Activated T-helper 9 cell treated with anti-CD3 and anti-CD28 coated beads, Interleukin-2, amount 50 U/mL, for 16 hours (primary cell): ENCODE measurements at places on chromosomes 5 and 9.

GRCh38 chr5:75622564-75622963, 11.3 kb downstream of the ANKDD1B start:
- DNase-seq: no peak

DNA sequence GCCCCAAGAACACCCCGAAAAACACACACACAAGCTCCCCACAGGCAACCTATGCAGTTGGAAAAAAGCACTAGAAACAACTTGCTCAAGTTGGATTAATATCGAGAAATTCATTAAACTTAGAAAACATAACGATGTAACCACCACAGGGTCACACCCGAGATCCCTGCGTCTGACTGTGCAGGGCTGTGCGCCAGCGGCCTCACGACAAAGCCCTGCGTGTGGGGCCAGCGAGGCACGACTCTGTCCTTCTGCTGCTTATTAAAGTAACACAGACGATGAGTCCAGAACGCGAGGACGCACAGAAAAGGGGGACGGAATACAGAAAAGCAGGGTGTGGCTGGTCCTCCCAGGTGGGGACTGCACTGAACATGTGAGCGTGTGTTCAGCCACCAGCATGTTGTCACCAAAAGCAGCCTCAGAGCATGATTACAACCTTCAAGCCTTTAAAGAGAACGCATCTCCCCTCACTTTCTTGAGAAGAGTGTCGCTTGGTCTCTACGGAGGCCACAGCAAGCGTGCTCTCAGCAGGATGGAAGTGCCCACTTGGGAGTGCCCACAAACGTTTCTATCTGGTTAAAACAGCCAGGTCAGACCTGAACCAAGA, 14.4 kb downstream of the SLC12A7 start:
- no peak for DNase-seq

DNA sequence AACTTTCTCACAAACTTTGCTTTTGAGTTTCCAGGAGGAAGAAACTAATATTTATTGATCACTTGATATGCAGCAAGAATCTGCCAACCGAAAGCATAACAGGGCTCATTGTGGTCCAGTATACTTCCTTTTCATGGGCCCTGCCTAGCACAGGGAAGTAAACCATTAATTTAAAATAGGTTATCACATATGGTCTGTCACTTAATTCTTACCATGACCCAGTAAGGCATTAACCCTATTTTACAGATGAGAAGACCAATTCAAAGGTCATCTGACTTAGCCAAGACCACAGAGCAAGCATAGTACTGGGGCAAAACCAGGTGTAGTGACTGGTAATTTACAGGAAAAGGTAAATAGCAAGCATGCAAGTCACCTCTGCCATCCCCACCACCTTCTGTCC, 336.9 kb upstream of the DMAC1 start:
- DNase-seq: no peak

DNA sequence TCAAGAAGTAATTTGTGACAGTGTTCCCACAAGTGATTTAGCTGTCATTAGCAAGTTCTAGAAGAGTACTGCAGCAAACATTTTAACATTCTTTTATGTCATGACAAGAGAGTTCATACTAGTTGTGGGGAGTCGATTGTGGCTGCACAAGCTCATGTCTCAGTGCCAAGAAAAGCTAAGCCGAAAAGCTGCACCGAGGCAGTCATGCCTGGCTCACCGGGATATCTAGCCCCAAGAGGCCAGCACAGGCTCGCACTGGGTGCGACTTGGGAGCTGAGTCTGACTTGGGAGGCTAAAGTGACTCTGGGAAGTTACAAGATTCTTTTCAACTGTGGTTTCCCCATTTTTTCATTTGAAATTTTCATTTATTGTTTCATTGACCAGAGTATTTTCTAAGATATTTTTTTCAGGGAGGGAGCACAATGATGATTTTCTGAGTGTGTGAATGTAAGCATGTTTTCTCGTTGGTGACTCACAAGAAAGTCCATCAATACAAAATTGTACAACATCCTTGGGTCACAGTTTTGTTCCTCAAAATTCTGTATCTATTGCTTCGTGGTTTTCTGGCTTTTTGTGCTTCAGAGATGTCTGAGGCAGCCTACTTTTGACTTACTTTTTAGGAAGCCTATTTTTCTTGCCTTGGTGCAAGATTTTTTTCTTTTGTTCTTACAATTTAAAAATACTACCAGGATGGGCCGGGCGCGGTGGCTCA, 18.7 kb downstream of the CAST start:
- DNase-seq: no peak

GRCh38 chr9:104784098-104784497, 20.2 kb downstream of the NIPSNAP3B start:
- no peak for DNase-seq

DNA sequence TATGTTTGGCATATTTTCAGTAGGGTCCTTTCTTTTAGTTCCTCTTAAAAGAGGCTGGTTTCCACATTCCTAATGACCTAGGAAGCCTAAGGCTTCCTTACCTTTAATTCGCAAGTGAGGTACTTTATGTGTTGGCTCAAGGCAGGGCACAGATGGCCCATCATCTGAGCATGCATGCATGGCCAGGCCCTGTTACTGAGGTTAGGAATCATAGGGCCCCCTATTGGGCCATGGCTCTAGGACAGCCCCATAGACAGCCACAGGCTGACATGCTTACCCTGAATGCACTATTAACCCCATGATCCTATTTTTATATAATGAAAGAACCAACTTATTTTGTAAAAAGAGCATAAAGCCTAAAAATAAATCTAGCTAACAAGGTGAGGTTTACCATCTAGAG, 271.4 kb downstream of the ELAVL2 start:
- DNase-seq: no peak

GRCh38 chr5:81164936-81165335, 68.2 kb upstream of the CKMT2 start:
- no peak for DNase-seq

DNA sequence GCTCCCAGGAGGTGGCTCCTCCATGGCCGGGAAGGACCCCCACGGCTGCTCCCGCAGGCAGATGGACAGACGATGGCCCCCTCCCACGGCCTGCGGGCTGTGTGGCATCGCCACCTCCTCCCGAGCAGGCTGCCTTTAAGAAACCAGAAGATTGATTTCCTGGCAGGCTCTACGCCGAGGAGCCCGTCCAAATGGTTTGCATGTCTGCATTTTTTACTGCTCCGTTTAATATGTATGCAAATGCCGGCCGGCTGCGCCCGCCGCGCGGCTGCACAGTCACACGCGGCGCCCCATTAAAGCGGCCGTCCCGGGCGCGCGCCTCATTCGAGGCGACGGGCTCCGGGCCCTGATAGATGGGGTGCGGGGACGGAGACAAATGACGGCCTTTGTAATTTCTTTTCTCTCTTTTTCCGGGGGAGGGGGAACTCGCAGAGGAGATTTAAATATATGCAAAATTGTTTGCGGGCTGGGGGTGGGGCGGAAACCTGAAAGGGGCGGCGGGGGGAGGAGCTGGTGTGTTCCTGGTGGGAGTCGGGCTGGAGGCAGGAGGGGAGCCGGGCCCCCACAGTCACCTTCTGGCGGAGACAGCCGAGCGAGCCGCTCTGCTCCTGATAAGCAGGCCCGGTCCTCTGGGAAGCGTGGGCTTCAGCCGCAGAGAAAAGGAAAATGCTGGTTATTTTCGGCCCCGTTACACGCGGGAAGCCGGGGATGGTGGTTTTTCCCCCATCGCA, 158.7 kb upstream of the IER5L start:
- peak; percentile 10 for DNase-seq

DNA sequence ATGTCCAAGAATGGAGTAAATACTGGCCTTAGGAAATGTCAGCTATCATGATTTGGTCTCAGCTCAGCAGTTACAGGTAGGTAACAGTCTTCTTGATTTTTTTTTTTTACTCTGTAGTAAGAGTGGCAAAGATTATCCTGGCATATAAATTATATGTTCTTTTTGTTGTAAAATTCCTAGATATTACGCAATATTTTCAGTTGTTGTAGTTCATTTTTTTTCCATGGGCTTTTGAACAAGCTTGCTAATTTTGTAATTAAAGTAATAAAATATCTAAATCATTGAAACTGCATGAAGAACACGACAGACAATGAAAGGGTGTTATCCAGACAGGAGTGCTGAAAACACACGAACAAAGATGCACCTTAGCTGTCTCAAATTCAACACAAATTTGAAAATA, 249.4 kb downstream of the PRDM9 start:
- DNase-seq: no peak

DNA sequence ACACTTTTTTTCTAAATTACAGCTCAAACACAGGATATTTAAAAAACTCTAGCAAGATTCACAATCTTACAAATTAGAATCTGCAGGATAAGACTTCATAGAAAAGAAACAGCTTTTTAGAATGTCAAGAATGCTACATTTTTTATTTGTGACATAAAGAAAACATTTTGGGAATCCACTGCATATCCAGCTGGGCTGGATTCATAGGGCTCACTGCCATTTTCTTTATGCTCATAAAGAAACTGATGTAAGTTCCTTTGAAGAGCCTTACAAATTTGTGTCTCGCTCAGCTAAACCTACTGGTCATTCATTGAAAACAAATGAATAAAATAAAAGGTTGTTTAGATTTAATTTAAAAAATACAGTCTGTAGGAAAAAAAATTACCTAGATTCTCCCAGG, 332.3 kb downstream of the TRPM3 start:
- no peak for DNase-seq

- DNase-seq: no peak
Measured at GRCh38 chr9:79829566-79830302, 258.0 kb downstream of the TLE4 start.

GRCh38 chr5:113150821-113151220, 174.2 kb downstream of the DCP2 start:
- DNase-seq: no peak

DNA sequence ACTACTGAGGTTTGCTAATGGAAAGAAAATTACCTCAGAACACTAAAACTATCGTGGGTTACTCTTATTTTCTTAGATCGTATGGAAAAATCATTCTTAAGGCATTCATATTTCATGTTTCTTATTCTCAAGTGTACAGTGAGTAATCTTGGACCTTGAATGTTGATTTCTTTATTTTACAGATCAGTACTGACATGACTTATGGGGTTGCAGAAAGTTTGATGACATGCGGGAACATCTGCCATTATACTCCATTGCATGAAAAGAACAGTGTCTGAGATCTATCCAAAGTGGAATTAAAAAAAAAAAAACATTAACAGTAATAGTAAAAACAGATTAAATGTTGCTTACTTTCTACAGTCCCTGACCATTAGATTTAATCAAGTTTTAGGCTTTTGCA, 1290.2 kb upstream of the WWC1 start:
- DNase-seq: no peak

GRCh38 chr9:69572611-69573010, 99.6 kb downstream of the APBA1 start:
- no peak for DNase-seq

DNA sequence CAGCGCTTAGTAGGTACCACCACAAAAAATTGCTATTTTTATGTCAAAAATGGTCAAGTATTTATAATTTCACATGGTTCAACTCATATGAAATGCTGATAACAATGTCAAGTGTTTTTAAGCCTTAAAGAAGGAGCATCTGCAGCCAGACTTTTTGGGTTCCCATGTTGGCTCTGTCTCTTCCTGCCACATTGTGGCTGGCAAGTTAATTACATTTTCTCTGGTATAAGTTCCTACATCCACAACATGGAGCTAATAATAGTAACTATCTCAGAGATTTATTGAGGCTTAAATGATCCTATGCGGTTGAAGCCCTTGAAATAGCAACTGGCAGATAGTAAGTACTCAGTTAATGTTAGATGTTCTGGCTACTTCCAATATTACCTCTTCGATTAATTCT, 5.4 kb downstream of the ATP10B start:
- no peak for DNase-seq

DNA sequence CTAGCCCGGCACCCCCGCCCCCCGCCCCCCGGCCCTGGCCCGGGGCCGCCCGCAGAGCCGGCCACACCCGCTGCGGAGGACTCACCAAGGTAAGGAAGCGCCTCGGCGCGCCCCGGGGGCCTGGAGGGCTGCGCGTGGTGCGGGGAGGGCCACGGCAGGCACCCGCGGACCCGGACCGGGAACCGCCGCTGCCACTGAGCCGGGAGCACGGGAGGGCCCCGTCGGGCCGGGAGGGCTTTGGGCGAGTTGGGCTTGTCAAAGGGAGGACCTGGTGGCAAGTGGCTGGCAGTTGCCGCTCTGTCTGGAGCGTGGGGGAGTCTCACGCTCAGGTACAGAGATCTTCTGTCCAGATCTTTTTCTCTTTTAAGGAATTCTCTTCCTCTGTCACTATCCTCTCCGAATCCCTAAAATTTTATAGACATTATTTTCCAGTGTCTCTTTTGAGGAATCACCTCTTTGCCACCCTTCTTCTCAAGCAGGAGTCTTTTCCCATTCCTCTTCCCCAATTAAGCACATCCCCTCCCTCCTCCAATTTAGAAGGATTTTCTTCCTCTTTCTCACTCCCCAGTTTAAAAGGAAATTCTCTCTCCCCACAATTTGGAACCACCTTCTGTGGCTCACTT, 11.3 kb upstream of the LHX2 start:
- no peak for DNase-seq
